ENCODE measurements at places on chromosomes 7 and 10.

DNA sequence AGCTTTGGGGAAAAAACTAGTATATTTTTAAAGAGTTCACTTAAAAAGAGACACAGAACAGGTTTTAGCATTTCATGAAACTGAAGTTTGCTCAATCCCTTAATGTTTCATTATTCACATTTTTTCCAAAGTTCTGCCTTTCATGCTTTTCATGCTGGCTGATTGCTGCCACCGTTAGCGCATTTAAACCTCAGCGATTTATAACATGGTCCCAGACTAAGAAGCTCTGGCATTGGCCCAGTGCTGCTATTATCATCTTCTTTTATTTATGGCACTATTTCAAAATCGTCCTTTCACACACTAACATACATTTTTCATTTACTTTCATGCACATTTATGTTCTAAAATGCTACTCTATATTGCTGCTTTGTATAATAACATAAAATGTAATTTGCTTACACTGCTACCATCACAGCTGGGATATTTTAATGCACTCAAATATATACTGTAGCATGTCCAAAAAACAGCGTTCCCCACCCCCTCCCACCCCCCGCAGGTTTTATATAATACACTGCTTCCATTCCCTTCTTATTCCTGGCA, 141.9 kb downstream of the MPP7 start:
- DNase-seq, result no peak

DNA sequence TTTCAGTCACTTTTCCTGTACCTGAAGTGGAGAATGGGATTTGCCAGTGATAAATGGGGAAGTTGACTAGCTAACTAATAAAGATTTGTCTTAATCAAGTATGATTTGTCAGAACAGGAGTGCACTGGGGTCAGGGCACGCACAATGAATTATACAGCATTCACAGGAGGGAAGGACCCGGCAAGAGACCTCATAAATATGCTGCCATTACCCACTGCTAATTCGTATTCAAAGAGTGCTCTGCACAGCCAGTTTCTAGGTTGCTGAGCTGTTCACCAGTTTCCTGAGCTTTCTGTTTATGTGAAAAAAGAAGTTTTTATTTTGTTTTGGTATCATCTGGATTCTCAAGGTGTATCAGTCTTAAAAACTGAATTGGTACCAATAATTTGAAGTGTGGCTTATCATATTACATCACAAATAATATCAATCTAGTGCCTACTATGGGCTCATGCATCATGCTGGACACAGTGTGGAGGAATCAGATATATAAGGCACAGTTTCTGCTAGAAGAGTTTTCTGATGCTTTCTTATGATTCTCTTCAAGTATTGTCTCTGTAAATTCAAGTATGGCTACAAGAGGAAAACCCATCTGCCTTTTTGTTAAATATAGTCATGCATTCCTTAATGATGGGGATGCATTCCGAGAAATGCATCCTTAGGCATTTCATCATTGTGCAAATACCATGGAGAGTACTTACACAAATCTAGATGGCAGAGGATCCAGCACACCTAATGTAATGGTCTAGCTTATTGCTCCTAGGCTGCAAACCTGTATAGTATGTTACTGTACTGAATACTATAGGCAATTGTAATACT, 202.2 kb downstream of the VTI1A start:
- no peak for DNase-seq

DNA sequence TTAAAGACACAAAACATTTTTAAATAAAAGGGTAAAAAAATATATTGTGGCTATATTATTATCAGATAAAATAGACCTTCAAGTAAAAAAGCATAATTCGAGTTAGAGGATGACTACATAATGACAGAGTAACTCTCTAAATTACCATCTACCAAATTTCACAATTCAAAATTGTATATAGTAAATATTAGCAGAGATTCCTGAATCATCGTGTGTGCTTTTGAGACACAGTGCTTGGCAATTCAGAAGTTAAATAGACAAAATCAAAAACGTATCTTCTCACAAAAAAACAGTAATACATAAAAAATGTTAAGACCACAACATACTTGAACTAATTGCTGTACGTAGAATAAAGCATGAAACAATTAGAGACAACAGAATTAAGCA, 110.4 kb downstream of the AHR start:
- DNase-seq, result no peak

- DNase-seq, result no peak
These were observed 1085.3 kb downstream of the KCNMA1 start for GRCh38 chr10:76552091-76552873.
